ENCODE measurements at places on chromosomes 12 and 14. TPM values are rescaled to one million over a fixed set of nuclear protein-coding genes. Genes with fewer than 3 reads are reported as not detected.

KCNJ8 gene
- not detected for total RNA-seq

A2M gene
- total RNA-seq = 0.10 TPM

SIX4 gene
- 12.0 TPM for total RNA-seq

TESPA1 gene
- total RNA-seq = not detected

MSRB3 gene
- 16.4 TPM for total RNA-seq

LRCOL1 gene
- total RNA-seq = not detected

CLEC12A gene
- not detected for total RNA-seq

LAG3 gene
- 0.24 TPM for total RNA-seq

OR5AU1 gene
- not detected for total RNA-seq

PLEK2 gene
- 336 TPM for total RNA-seq

DICER1 gene
- total RNA-seq = 32.3 TPM

CCDC92 gene
- 14.7 TPM for total RNA-seq

MYH6 gene
- total RNA-seq = not detected

POU6F1 gene
- total RNA-seq = 1.1 TPM

TSPAN19 gene
- total RNA-seq = not detected

ACOT2 gene
- 3.9 TPM for total RNA-seq

RPS6KA5 gene
- 2.4 TPM for total RNA-seq

LTBR gene
- 112 TPM for total RNA-seq

NR4A1 gene
- 3.0 TPM for total RNA-seq

SLC22A17 gene
- total RNA-seq = 8.0 TPM

GRCh38 chr14:84792722-84793410 lies 737.1 kb upstream of the FLRT2 start:
- no peak for DNase-seq

DNA sequence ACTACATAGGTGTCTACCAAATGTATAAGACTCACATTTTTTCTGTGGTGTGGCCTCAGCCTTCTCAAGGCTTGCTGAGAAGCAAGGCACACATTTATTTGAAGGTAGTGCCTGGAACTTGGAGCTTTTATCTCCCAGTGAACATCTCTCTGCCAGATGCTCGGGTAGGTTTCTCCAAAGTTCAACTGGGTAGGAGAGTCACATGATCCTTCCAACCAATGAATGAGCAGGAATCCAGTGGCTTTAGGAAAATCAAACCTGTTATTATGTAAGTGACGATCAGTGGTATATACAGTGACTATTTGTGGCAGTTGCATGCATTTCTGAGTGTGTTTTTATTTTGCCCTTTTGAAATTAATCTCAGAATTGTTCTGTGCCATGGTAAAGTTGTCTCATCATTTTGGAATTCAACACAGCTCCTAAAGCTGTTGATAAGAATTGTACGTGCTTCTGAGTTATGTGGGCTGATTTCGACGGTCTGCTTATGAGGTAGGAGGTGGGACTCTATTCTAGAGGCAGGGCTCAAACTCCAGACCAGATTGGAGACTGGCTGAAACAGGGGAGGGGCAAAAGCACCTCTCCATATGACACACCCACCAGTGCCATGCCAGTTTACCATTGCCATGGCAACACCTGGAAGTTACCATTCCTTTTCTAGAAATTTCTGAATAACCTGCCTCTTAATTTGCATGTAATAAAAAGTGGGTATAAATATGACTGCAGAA lies 57.6 kb downstream of the EID3 start:
- DNase-seq = peak; percentile 25

DNA sequence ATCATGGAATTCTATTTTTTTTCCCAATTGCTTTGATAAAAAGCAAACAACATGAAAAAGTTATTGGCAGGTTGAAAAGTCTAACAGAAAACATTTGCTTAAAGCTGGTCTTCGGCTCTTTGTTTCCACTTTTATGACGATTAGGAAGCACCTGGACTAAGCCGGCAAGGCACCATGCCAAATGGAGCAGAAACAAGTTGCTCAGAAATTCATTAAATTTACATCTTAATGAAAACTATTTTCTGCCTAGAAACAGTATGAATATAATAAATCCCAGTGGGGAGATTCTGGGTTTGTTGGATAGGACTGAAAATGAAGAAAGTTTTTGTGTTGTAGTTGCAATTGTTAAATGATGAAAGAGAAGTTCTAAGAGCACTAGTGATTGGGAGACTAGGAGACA lies 51.4 kb upstream of the OR9K2 start:
- DNase-seq = no peak

- DNase-seq = peak; percentile 65
These were observed 65.9 kb downstream of the PTPRQ start for GRCh38 chr12:80509781-80510556.

DNA sequence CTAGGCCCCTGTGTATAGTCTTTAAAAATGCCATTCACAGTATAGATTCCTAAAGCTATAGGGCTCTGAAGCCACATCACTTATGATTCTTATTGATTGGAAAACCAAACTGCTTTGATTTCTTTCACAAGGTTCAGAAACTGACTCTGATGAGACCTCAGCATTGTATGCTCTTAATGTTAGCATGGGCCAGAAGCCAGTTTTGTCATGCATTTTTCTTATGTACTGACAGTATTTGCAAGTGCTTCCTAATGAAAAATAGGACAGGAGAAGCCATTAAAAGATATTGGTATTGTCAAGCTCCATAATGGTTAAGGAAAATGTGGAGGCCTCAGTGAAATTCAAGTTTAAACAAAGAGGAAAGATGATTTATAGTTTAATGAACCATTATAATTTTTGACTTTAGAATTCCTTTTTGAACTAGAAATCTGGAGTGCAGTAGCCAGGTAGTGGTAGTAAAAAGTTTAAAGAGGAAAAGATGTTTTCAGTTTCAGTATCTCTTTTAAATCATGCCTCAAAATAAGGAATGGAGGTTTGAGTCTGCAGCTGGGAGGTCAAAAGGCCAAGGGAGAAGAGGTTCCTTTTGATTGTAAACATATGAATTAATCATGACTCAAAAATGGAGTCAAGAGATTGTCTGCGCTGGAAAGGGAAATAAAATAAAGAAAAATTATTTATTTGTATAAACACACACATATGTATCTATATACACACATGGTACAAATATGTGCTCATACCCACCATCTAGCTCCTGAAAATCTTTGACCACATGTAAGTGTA lies 388.1 kb upstream of the PRICKLE1 start:
- no peak for DNase-seq

- DNase-seq = no peak
These were observed 936.5 kb downstream of the DIO2 start for GRCh38 chr14:79274641-79275291.

DNA sequence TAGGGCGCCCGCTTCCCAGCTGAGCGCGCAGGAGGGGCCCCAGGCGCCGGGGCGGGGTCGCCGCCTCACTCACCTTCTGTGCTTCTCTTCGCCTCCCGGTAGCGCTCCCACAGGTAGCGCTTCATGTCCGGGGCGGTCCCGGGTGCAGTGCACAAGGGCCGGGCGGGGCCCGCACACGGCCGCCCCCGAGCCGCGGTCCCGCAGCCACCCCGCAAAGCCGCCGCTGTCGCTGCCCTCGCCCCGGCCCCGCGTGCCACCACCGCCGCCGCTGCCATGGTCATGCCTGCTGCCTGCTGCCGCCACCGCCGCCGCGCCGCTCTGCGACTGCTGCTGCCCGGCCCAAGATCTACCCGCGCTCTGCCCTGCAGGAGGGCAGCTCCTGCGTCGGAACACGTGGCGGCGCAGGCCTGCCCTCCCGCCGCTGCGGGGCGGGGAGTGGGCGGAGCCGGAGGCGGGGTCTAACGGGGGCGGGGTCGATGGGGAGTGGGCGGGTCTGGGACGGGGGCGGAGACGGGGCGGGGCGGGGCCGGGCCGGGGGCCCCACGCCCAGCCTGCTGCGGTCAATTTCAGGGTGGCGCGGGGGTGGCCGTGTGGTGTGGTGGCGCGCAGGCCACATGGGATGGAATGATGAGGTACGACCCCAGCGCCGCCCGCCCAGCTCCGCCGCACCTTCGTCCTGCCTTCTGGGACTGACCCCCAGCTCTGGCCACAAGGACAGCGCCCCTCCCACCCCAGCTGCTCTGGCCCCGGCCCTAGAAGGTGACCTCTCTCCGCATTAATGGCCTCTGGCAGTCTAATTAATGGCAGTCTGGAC lies at the start of gene NT5DC3:
Gene NT5DC3 (minus strand): TSS at position 359 of the 814 bp plus-strand sequence. CDS start 78 bp downstream, at position 281.
- peak; percentile 64 for DNase-seq

- no peak for DNase-seq
These were observed 2.5 kb downstream of the HNF1A start for GRCh38 chr12:120980800-120981368.

GRCh38 chr14:77339407-77339806 lies 18.6 kb downstream of the GSTZ1 start:
- no peak for DNase-seq

DNA sequence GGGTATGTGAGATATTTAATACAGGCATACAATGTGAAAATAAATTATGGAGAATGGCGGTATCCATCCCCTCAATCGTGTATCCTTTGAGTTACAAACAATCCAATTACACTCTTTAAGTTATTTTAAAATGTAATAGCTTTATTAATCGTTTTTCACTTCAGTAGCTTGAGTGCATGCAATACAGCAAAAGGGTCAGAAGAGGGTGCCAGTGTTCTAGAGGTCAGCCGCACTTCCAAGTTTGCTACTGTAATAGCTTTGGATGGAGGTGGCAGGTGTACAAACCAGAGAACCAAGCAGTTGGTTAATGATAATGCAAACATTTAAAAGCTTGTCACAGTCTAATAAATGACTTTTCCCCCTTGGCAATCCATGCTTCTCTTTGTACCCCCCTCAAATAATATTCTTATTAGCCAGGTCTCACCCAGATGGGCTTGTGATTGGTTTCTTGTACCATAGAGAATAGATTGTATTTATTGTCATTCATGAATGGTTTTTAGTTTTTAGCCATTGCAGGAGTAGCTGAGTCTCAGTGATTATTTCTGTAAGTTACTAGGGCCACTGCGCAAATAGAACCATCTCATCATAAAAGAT lies 127.0 kb downstream of the ERC1 start:
- no peak for DNase-seq

GRCh38 chr14:94132285-94132887 lies 3.0 kb upstream of the IFI27L2 start:
- peak; percentile 34 for DNase-seq

DNA sequence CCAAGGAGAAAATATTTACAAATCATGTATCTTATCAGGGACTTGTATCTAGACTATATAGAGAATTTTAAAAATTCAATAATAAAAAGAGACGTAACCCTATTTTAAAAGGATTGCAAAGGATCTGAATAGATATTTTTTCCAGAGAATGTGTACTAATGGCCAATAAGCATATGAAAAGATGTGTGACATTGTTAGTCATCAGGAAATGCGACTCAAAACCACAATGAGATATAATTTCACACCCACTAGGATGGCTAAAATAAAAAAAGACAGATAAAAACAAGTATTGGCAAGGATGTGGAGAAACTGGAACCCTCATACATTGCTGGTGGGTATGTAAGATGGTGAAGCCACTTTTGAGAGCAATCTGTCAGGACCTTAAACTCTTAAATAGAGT lies 141.9 kb upstream of the BMP4 start:
- DNase-seq = no peak

DNA sequence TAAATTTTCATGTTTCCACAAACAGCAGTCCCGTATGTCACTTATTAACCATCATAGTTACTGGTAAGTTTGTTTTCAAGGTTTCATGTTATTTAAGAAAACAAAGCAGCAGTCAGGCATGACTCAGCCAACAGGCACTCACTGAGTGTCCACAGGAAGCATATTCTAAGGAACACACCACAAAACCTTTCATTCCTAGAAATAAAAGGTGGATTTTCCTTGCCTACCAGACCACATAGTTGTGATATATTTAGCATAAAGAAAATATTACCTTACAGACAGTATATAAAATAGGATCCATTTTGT lies 143.3 kb upstream of the AVPR1A start:
- DNase-seq = peak; percentile 89

DNA sequence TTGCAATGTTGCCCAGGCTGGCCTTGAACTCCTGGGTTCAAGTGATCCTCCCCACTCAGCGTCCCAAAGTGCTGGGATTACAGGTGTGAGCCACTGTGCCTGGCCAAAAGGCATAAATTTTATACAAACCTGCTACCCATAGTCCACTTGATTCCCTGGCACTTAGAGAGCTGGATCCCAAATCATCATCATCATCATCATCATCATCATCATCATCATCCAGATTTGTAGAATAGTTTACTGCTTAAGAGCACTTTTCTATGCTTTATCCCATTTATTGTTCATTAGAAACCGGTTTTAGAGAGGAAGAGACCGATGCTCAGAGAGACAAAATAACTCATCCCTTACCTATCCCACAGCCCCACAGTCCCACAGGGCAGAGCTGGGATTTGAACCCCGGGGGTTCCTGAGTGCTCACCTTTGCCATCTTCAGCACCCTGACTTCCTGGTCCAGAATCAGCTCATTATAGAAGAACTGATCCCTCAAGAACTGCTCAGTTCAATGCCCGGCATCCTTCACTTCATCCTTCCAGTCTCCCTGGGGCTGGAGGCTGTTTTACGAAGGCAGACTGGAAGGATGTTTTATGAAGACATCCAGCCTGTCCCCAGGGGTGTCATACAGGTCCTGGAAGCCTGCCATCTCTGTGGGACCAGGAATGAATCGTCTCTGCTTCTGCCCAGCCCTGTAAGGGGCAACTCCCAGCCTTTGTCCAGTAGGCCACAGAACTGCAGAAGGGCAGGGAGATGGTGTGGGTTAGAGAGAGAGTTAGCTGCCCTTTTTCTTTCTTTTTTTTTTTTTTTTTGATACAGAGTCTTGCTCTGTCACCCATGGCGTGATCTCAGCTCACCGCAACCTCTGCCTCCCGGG lies 20.2 kb upstream of the OASL start:
- DNase-seq = no peak

DNA sequence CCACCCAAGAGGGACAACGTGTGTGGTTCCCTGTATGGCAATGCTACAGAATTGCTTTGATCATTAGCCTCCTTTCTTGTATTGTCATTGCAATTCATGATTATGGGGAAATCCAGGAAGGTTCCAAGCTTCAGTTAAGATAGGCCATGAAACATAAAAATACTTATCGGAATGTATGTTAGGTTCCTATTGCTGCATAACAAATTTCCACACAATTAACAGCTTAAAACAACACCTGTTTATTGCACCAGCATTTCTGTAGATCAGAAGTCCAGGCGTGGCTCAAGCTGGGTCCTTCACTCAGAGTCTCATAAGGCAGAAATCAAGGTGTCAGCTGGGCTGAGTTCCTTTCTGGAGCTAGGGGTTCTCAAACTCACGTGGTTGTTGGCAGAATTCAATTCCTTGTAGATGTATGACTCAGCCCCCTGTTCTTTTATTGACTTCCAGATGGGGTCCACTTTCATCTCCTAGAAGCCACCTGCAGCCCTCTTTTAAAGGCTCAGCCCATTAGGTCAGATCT lies 365.6 kb upstream of the TMPO start:
- DNase-seq = no peak

DNA sequence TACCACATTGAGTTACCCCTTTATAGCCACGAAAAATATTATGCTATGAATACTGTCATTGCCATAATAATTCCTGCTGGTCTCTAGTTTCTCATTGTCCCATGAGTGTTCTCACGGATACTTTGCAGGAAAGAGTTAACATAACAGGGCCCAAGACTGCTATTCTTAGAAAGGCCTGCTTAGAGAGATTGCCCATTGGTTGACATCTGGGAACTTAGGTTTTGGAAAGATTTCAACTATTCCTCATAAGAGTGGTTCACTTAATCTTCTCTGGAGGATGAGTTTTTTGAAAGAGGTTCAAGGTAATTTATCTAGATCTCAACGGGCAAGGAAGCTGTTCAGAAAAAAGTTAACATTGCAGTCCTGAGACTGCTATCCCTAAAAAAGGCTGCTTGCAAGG lies 18.4 kb upstream of the PRPF39 start:
- DNase-seq = no peak

- peak; percentile 54 for DNase-seq
These were observed 5.4 kb downstream of the C1QL4 start for GRCh38 chr12:49331380-49332222.
